DMS79 (cell line): ENCODE measurements at places on chromosomes 1 and 21.

GRCh38 chr1:219576931-219577730 is 35.8 kb downstream of the ZC3H11B start:
- DNase-seq: no peak

- no peak for DNase-seq
Observed at GRCh38 chr1:178146436-178146835, 52.5 kb downstream of the RASAL2 start.

DNA sequence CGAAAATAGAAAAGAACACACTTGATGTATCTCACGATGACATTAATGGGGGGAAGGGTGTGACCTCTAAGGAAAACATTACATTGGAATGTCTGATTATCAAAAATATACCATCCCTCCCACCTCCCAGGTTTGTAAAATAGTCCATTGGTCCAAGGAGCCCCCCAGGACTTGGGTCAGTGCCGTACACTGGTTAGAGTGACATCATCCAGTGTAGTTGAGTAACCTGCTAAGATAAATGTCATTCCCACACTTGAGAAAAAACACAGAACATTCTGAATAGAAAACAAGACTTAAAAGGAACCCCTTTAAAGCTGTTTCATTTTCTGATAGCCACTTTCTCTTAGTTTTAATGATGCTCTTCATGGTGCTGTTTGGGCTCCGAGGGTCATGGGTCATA is 15.2 kb downstream of the DDX20 start:
- no peak for DNase-seq

DNA sequence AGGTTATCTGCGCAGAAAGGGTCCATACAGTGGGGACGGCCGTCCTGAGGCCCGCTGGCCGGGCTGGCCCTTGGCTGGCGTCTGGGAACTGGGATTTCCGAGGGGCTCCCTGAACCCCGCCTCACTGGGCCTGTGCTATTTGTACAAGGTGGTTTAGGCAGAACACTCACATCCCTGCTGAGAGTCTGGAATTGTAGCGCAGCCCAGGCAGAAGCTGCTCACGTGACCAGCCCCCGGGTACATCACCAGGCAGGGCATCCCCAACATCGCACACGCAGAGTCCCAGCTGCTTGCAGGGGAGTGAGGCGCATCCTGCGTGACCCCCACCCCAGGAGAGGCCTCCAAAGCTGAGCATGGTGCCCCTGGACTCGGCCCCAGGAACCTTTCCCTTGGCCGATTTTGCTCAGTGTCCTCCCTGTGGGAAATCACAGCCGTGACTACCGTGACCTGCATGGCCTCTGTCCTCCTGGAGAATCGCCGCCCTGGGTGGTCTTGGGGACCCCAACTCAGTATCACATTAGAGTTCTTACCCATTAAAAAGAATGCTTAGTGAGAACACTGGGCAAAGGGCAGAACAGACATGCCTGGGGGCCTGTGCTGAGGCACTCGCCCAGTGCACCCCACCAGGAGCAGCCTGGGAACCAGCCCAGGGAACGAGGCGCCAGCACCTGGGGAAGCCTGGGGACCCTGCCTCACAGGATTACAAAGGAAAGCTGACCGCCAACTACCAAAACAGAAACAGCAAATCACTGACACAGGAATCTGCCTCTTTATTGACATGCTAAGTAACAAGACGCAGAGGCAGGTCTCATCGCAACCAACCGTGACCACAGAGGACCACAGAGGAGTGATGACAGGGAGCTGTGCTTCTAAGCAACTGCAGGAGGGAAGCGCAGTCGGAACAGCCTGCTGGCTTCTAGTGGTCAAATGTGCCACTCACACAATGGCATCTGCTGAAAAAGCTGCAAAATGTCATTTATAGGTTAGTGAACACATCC is 33.5 kb downstream of the UBE2G2 start:
- DNase-seq: peak; percentile 65

- no peak for DNase-seq
Observed at GRCh38 chr1:198741744-198742143, 102.9 kb downstream of the PTPRC start.

GRCh38 chr1:167357305-167357704 is 136.6 kb downstream of the POU2F1 start:
- no peak for DNase-seq

DNA sequence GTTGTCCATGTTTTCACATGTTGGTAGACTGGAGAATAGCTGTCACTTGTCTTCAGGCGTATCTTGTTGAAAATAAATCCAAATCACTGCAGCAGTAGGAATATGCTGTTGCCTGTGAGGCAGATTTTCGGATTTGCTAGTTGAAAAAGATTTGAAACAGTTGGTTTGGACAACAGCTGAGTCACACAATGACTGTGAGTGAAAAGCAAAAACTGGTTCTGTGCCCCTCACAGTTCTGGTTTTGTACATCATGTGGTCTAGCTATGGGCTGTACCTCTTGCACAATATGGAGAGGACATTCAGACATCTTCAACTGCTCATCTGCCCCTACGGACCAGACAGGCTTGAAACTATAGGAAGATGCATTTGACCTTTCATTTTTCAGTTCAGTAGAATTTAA is 1.8 kb downstream of the ARF1 start:
- no peak for DNase-seq

- no peak for DNase-seq
Observed at GRCh38 chr21:33984021-33984481, 68.4 kb upstream of the ATP5PO start.

- no peak for DNase-seq
Observed at GRCh38 chr1:55670331-55671082, 455.3 kb upstream of the USP24 start.

GRCh38 chr21:42414928-42415769 is 11.4 kb downstream of the UBASH3A start:
- no peak for DNase-seq

DNA sequence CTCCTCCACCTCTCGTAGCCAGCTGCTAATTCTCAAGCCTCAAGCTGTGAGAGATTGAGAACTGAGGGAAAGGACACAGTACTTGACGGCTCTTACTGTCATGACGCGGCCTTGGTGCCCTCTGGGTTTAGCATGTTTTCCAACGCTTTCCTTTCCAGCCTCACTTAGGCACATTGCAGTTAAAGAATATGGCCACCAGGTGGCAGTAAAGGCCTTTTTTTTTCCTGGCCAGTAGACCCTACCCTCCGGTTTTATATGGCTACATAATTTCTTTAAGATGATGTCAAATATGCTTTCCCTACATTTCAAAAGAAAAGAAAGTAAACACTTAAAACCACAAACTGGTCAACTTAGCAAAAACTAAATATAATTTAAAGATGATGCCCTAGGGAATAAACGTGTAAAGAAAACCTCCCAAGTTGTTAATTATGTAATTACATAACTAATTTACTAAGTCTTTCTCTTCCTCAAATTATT is 56.8 kb upstream of the PRDX6 start:
- peak; percentile 12 for DNase-seq
